ENCODE measurements at places on chromosomes 7 and 10. TPM values are rescaled to one million over a fixed set of nuclear protein-coding genes. Genes with fewer than 3 reads are reported as not detected.

- DNase-seq = no peak
Measured at GRCh38 chr7:131251371-131251770, 76.3 kb upstream of the MKLN1 start.

Gene NAPEPLD
- total RNA-seq = 16.7 TPM

Gene GIMAP5
- total RNA-seq = 9.8 TPM

GRCh38 chr10:75922435-75922834, 491.0 kb downstream of the LRMDA start:
- DNase-seq = no peak

Gene SUFU
- total RNA-seq = 8.0 TPM
